DMS79 treated with DMSO at 0.1 percent for 48 hours (cell line): ENCODE measurements at places on chromosomes 5 and 9.

DNA sequence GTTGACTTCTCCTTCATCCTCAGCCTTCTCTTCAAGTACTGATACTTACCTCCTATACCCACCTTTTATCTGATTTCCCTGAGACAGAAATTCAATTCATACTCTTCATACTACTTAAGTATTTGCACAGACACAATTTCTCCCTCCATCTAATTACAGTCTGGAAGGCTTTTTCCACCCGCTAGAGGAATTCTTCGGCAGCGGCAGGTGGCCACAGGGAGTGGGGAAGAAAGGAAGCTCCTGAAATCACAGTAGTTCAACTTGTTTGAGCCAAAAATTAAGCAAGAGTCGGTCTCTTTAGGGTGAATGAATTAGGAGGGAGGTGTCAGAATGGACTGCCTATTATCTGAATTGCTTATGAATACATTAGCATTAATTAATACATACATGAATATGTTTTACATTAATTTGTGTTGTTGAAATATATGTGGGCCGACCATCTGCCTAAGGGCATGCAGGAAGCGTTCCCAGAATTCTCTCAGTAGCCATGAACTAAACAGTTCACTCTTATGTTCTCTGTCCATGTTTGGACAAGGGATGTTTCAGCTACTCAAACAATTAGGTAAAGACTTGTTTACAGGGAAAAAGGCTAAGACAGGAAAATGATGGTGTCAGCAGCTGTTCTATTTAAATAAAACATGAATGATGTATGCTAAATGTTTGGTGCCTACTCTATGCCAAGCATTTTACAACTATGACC is 101.4 kb upstream of the SMARCA2 start:
- DNase-seq = no peak

- DNase-seq = no peak
Measured at GRCh38 chr9:136180586-136180985, 24.3 kb downstream of the LHX3 start.

DNA sequence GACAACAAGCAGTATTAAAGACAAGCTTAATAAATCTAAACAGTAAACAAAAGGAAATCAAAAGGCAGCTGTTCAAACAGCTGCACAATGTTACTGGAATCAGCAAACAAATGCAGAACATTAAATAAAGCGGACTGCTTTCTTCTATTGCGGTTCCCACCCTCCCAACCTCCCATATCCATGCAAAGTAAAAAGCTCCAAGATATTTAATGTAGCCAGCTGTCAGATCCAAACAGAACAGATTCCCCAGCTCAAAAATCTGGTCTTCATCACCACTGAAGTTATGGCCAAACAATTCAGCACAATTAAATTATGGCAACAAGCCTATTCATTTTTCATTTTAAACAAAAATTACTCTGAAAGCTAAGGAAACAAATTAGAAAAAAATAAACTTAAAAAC is 75.9 kb downstream of the SLC38A9 start:
- no peak for DNase-seq

- DNase-seq = peak; percentile 36
Measured at GRCh38 chr5:170503990-170504596, at the start of gene KCNIP1. Gene KCNIP1 (plus strand): TSS chr5:170504020.

- no peak for DNase-seq
Measured at GRCh38 chr9:133803028-133803585, 65.0 kb upstream of the SARDH start.

DNA sequence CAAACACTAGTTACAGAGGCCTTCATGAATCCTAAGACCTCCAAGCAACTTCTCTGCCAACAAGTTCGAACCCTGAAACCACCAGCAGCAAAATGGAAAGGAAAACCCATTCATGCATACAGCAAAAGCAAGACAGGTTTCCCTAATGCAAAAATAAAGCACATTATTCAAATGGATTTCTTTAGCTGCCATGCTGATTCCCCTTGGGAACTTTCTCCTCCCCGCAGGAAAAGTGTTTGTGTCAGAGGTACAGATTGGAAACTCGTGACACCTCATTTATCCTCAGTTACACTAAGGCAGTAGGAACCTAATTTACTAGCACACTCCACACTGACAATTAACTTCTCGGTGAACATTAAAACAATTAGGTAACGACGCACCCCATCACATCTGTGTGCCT is 63.4 kb downstream of the TLE1 start:
- DNase-seq = no peak

DNA sequence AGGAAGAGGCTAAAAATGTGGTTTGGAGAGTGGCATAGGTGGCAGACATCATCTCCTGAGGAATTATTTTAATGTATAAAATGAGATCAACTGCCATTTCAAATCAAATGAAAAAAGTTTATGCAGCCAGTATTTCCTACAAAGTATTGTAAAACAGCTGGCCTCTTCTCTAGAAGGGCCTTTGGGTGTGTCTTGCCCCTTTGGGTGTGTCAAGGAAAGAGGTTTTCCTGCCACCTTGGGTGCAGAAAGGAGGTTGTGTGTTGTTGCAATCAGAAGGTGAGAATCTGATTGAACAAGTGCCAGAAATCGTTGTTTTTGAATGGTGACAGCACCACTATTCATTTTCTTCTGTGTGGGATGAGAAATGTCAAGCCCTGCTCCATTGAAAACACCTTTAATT is 127.4 kb downstream of the RMI1 start:
- no peak for DNase-seq

DNA sequence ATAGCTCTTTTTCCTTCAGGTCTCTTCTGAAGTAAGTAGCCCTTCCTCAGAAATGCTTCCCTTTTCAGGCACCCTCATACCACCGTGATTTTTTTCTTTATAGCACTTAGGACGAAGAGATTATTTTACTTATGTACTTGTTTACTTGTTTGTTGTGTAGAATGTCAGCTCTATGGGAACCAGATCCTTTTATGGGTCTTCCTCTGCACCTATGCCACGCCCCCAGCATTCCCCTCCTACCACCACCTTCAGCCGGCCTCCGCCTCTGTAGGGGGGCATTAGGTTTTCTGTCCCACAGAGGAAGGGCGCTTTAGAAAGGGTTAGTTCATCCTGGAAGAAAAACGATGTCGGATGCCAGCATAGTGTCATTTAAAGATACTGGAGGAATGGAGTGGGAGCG is 1.8 kb downstream of the CDKN2B-AS1 start:
- peak; percentile 65 for DNase-seq

DNA sequence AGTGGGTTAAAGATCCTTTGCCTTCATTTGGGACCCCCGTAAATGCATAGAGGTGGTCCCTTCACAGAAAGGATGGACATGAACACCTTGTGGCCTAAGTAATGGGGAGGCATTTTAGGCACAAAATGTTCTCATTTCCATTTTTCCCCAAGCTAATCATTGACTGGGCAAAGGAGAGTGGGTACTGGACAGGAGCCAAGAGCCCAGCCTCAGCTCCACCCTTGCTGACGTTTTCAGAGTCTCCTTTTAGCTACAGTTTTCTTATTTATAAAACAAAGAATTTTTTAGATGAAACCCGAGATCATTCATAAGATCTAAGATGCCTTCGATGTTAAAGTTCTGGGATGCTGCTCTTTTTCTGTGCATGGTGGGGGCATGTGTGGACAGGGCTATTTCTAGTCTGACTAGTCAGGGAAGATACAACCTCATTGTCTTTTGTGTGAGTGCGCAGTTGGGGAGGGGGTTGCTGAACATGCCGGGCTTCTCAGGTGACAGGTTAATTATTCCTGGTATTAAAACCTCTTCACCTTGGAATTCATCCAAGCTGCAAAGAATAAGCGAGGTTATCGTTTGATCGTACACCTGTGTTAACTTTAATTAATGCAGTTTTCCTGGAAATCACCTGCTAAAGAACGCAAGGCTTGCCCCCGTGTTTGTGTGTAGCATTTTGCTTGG is 48.4 kb downstream of the ADAMTS16 start:
- peak; percentile 44 for DNase-seq

GRCh38 chr5:28648108-28648507 is 1609.7 kb upstream of the CDH9 start:
- no peak for DNase-seq

GRCh38 chr5:174292348-174292747 is 246.8 kb downstream of the NSG2 start:
- DNase-seq = no peak

GRCh38 chr5:67090593-67090992 is 106.0 kb downstream of the CD180 start:
- no peak for DNase-seq

DNA sequence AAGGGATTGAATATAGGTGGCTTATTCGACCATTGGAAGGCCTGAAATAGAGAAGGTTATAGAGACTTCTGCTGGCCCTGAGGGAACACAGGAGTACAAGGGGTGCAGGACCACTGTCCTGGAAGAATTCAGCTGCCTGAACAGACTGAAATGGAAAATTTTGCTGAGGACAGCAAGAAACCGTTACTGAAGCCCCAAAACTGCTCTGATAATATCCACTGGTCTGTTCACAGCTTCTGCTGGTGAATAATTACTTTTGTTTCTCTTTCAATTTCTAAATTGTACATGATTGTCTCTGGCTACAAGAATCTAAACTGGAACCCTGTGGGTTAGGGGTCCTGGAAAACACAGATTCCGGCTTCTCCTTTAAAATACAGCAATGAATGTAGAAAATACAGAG is 218.5 kb upstream of the CDH12 start:
- no peak for DNase-seq

DNA sequence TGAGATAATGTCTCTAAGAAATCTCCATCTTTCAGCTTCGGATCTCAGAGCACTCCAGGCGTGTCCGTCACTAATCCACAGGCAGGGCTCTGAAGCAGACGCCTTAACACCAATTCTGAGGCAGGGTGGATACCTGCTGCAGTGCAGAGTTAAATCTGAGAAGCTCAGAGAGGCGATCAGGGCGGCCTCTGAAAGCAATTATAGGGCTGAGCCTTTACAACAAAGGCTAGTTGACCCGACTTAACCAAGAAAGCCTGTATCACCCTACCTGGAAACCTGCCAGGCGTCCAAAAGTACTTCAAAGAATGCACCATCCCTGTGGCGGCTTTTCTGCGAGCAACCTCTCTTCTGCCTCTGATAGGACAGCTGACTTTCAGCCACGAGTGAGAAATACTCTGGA is 134.8 kb upstream of the MSX2 start:
- DNase-seq = no peak

DNA sequence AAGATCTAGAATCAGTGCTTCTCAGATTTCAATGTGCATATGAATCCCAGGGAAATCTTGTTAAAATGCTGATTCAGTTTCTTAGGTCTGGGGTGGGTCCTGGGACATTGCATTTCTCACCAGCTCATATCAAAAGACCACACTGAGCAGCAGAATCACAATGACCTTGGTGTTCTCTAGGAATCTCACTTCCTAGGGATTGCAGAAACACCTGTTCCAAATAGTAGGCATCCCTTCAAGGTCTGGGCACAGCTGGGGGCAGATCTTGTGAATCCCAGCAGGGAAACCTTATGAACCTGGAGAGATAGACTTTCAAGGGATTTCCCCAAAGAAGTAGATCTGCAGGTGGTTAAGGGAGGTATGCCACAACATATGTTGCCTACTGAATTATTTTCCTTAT is 8.9 kb upstream of the GARNL3 start:
- no peak for DNase-seq

GRCh38 chr9:29999645-30000044 is 2384.8 kb upstream of the ACO1 start:
- no peak for DNase-seq
